OCI-M1 (cell line): ENCODE measurements at places on chromosomes 13 and 19.

DNA sequence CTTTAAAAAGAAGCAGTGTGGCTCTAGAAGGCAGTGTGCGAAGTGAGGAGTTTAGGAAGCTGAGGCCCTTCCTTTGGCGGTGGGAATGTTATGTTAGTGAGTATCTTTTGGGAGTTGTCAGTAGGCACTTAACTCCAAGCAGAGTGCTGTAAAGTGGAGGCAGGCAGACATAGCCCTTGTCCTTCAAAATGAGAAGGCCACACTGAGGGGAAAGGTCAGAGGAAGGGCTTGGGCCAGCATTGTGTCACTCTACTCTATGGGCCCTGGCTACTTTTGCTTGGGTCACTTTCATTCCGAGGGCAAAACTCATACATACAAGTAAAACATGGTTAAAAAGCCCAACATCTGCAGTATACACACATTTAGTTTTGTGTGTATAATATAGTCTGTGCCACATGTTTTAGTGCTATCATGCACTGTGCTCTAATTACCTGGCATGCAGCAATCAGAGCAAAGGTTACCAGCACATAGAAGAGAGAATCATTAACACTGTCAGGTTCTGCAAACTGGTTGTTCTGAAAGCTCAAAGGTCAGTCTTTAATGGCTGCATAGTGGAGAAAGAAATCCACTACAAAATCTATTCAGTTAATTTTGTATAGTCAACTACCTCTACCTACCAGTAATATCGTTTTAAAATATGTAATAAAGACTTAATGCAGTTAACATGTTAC is 64.4 kb downstream of the WASF3 start:
- DNase-seq = no peak

DNA sequence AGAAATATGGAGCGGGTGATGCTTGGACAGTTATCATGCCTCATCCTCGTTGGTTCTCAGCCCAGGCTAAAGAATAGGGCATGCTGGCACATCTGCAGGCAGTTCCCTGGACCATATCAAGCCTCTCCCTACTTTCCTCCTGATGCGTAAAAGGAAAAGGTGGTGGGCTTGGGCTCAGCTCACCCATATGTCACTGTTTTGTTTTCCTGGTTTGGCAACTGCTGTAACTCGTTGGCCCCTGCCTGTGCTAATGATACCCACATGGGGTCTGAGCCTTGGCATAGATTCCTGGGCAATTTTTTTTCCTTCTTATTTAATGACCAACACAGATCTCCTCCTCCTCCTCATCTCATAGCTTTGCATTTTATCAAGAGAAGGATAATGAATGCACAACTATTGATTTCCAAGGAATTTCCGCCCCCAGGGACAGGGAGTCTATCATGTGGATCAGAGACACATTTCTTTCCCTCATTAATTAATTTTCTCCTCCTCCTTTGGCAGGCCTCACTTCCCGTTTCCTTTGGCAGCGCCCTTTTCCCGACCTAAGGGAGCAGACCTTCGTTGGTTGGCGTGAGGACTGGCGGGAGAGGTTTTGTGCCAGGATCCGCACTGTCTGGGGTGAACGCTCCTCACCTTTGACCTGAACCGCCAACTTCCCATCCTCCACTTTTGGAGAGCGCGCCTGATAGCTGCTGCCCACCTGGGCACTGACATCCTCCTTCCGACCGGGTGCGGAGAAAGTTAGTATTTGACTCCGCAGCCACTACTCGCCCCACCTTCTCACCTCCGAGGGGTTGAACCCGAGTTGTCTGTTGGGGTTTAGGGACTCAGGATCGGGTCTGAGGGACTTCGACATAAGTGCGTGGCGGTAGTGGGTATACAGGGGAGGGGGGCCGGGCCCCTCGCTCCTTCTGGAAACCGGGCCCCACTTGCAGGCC is 3.4 kb upstream of the POU4F1 start:
- DNase-seq = no peak

DNA sequence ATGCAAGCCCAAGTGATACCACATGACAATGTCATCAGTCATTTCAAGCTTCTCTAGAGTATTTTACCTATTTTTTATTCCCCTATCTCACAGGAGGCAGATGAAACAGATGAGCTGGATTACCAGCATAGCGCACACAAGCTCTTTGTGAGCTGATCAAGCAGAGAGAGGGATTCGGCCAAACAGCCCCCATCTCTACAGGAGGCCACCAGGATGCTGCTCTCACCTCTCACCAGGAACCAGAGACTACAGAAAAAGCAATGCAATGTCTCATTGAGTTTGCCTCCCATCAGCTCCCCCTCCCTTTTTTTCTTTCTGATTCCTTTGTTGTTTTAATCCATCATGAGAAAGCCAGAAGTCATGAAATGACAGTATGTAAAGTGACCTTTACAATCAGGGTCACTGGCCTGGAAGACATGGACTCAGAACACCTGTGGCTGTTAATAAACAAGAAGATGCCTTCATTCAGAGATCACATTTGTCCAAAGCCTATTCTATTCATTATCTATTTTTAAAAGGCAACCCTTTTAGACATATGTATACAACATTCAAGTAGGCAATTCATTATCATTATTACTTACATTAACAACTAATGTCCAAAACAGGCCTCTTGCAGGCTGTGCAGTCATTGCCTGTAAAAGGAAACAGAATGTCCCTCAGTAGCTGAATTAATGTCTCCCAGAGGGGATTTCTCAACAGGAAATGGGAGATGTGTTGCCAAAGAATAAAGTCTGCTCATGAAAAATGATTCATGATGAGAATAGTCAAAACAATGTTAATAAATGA is 656.6 kb downstream of the TBC1D4 start:
- no peak for DNase-seq

GRCh38 chr13:78182813-78183212 is 264.2 kb upstream of the EDNRB start:
- DNase-seq = no peak

DNA sequence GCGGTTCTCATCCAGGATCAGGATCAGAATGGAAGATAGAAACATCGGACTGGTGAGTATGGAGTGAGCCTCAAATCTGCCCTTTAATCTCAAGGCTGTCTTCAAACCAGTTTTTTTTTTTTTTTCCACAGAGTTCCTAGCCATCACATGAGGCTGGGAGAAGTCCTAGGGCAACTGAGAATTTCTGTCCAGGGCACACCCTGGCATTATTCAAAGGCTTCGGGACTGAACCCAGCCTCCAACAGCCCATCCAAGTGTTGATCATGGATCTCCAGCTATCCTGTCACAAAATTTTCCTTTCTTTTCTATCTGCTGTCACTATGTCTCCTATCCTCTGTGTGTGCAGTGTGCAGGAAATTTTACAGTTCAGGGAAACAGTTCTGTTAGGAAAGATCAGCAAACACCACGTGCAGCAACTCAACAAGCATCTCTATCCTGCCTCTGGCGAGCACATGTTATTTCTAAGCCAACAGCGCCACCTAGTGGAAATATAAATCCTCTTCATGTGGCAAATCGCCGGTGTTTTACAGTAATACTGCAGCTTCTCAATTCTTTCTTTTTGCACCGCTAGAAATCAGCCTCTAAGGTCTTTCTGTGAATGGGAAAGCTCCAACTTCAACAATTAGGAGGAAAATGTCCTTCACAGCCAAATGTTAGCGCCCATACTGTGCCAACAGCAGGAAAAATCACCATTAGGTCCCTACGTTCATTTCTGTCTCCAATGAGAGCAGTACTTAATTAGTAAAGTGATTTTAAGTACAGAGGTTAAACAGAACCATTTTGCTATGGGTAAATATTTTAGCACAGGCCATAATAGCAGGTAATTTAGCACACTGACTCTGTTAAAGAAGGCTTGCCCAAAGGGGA is 21.4 kb upstream of the ZNF181 start:
- DNase-seq = peak; percentile 90

GRCh38 chr19:38773469-38774177 is at the start of gene LGALS7:
TSS of gene LGALS7 (minus strand) at chr19:38773517. CDS start at chr19:38773492, 25 bp downstream.
- no peak for DNase-seq

DNA sequence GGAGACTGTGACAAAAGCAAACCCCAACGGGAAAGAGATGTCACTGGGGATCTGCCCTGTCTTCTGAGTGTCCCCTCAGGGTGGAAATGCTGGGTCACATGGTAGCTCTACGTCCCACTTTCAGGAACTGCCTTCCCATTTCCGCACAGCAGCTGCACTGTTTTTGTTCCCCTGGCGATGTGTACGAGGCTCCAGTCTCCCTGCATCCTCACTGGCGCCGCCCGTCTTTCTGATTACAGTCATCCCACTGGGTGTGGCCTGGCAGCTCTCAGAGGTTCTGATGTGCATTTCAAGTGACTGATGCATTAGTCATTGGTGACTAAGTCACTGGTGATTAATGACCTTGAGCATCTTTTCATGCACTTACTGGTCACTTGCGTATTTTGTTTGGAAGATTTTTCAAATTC is 21.2 kb downstream of the PCID2 start:
- no peak for DNase-seq

- peak; percentile 4 for DNase-seq
These were observed 60.1 kb upstream of the AKAP11 start for GRCh38 chr13:42211704-42212464.

- no peak for DNase-seq
These were observed 18.1 kb upstream of the GSX1 start for GRCh38 chr13:27774169-27774568.

DNA sequence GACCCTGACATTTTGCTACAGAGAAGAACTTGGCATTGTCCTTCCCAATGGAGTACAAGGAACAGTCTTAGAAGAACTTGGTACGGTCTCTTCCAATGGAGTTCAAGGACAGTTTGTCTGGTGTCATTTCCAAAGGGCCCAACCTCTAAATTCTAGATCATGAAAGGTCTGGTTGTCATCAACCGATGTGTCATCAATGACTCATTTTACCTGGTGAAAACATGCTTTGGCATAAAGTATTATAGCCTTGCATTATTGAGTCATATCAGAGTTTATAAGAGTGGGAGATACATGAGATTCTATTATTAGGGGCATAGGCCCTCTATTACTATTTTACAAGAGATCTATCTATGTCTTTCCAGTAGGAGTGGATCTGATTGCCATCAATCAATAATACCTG is 4.3 kb downstream of the CYP2B6 start:
- DNase-seq = no peak

DNA sequence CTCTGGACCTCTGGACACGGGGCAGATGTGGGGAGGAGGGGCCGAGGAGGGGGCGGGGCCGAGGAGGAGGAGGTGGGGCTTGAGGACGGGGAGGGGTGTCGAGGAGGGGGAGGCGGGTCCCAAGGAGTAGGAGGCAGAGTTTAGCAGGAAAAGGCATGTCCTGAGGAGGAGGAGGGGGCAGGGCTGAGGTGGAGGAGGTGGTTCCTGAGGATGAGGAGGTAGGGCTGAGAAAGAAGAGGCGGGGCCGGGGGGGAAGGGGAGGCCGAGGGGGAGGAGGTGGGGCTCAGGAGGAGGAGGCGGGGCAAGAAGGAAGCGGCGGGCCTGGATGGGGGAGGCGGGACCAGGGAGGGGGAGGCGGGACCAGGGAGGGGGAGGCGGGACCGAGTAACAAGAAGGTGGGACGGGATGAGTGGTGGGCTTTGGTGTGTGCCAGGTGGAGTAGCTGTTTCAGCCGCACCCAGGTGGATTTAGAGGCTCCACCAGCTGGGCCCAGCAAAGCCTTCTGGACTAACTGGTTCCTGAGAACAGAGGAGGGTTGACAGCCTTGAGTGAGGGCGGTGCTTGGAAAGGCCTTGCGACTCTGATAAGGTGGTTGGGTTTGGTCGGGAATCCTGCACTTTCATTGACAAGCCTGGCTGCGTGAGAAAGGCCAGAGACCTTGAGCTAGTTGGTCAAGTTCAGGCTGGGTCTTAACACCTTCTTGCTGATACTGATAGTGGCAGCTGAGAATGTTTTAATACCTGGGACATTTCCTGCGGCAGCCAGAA is 7.7 kb downstream of the TECR start:
- peak; percentile 99 for DNase-seq

GRCh38 chr13:114230117-114230516 is 4.6 kb upstream of the CDC16 start:
- DNase-seq = peak; percentile 26

DNA sequence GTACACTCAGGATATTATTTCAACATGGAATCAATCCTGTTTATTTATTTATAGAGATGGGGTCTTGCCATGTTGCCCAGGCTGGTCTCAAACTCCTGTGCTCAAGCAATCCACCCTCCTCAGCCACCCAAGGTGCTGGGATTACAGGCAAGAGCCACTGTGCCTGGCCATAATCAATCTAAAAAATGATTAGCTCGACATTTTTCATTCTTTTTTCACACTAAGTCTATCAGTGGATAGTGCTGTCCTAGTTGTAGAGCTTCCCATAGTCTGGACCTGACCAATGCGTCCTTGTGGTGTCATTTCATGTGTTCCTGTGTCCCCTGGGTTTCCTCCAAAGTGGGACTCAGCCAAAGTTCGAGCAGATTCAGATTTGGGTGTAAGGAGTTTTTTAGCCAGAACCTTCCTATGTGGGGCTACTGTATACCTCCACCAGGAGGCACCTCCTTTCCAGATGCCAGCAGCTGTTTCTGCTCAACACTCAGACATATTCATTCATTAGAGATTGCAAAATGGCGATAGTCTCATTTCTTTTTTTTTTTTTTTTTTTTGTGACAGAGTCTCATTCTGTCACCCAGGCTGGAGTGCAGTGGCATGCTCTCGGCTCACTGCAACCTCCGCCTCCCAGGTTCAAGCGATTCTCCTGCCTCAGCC is 61.1 kb downstream of the MAP4K1 start:
- DNase-seq = peak; percentile 40

GRCh38 chr13:102726430-102726829 is 31.6 kb upstream of the METTL21C start:
- DNase-seq = peak; percentile 57

GRCh38 chr19:6524311-6524710 is 6.5 kb upstream of the TNFSF9 start:
- no peak for DNase-seq

GRCh38 chr13:19606737-19607136 is 26.7 kb upstream of the MPHOSPH8 start:
- DNase-seq = no peak

DNA sequence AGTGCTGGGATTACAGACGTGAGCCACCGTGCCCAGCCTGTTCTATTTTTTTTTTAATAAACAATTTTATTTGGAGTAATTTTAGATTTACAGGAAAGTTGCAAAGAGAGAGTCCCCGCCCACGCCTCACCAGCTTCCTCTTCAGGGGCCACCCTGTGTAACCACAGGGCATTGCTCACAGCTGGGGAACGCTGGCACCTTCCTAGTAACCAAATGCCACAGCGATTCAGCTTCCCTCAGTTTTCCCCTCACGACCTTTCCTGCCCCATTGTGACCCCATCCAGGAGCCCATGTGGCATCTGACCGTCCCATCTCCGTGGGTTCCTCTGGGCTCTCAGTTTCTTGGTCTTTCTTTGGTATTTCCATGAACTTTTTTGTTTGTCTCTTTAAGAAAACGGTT is 83.9 kb downstream of the GNG7 start:
- DNase-seq = peak; percentile 3

GRCh38 chr13:107738004-107738403 is 477.3 kb downstream of the LIG4 start:
- DNase-seq = no peak
